ENCODE measurements at places on chromosomes 7 and 10.

DNA sequence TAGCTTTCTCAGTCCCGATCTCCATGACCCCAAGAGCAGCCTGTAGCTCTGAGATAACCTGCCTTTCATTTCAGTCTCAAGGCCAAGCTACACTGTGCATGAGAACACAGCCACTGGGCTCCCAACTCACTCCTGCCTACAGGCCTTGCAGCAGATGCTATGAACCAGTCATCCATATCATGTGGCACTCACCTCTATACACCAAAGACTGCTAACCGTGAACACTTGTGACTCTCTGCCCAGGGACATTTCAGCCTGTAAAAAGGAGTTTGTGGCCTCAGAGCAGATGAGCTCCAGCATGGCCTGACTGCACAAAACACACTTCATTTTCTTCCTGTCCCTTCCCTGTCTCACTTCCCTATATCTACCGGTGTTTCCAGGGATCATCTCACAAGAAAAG lies 56.9 kb upstream of the NPY start:
- DNase-seq = no peak

DNA sequence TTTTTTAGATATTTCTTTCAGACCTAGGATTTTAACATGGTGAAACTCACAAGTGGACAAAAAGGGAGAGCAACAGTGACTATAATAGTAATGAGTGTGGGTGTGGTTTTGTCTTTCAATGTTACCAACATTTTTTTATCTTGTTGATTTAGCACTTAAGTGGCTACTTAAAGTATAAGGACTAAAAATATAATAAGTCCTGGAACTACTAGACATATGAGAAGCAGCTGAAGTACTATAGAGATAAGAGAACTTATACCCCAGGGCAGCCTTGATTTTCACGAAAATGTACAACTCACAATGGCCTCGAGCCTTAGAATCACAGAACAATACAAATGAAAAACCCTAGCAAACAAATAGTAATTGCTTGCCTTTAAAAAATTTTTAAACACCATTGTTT lies 1151.8 kb downstream of the TYW1 start:
- no peak for DNase-seq

DNA sequence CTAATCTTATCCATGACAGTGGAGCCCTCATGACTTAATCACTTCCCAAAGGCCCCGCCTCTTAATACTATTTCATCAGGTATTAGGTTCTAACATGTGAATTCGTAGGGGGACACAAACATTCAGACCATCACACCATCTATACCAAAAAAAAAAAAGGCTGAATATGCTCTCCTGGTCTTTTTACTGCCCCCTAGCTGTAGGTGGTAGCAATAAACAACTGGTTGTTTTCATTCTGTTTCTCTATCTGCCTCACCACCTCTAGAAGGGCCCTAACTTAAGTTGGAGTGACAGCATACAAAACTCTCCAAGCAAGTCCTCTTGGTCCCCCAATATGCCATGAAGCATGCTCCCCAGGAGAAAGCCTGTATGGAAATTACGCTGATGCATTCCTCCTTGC lies 94.1 kb downstream of the GRM8 start:
- peak; percentile 5 for DNase-seq

DNA sequence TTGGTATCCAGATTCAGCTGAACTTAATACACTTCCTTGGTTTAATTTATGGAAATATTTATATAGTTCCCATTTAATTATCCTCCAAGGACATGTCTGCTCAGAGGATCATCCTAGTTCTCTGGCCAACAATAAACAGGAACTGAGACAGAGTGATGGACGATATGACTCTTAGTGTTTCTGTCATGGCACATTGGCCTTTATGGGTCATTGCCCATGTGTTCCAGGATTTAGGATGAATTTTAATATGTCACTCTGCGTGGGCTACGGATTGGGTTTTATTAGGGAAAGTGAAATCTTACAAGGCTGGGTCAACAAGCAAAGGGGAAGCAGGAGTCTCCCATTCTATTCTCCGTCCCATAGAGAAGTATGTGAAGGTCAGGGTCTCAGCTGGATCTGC lies 18.8 kb upstream of the TNPO3 start:
- no peak for DNase-seq

DNA sequence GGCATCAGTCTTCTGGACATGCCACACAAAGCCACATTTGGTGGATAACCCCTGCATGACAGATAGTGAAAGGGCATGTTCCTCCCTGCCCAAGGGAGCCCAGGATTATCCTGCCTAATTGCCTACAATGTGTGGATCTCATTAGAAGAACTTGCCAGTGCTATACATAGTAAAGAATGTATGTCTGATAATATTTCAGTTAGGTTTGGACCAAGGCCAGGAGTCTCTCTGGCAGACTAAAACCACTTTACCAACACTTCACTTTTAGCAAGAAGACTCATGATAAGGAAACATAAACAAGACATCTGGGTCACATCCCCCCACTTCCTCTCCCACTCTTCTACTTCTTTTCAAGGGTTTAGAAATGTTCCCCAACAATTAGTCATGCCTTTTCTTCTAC lies 196.7 kb downstream of the MTERF1 start:
- DNase-seq = peak; percentile 92

DNA sequence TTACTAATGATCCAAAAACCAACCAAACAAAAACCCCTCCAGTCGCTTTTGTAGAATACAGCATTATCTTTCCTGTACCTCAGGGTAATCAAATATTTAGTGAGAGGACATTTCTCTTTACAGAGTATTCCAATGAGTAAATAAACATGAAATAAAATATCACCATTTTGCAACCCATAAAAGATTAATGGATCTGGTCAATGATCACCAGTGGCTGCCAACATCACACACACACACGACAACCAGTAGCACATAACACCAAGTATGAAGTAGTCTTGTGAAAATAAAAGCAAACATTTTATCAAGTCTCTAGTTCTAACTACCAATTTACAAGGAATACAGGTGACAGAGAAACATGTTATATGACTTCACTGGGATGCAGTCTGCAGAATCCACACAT lies 188.6 kb upstream of the IMMP2L start:
- DNase-seq = no peak

DNA sequence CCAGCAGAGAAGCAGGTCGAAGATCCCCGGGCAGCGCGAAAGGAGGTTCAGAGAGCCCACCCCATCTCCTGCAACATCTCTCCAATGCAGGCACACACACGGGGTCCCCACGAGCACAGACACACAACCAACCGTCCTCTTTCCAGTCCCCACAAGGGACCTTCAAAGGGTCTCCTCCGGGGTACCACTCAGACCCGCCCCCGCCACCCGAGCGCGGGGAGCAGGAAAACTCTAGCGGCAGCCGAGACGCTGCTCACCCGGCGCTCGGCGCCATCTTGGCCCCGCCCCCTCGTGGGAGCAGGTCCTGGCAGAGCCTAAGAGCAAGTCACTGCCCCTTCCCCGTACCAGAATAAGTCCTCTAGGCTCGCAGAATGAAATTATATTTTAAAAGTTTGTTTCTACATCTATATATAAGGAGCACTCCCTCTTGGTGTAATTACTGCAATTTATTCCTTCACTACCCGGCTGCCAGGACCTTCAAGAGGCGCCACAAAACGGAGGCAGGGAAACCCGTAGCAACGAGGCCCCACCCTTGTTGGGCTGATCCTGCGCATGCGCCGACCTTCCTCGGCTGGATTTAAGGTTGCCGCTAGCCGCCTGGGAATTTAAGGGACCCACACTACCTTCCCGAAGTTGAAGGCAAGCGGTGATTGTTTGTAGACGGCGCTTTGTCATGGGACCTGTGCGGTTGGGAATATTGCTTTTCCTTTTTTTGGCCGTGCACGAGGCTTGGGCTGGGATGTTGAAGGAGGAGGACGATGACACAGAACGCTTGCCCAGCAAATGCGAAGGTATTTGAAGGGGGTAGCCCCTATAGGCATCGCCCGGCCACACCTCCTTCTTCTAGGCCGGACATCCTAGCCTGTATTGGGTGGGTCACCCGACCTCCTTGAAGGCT lies at the start of the genes CNPY4 and TAF6:
Gene CNPY4 (plus strand): TSS at position 563 of the 898 bp plus-strand sequence. CDS start 111 bp downstream, at position 674.
Gene TAF6 (minus strand): TSS at position 287 of the 898 bp plus-strand sequence. CDS start 5,149 bp downstream, outside the sequence.
- peak; percentile 97 for DNase-seq

GRCh38 chr7:30750683-30751650 lies 968 bp upstream of the INMT start:
- no peak for DNase-seq

- no peak for DNase-seq
These were observed 37.6 kb downstream of the MCU start for GRCh38 chr10:72729528-72729927.

DNA sequence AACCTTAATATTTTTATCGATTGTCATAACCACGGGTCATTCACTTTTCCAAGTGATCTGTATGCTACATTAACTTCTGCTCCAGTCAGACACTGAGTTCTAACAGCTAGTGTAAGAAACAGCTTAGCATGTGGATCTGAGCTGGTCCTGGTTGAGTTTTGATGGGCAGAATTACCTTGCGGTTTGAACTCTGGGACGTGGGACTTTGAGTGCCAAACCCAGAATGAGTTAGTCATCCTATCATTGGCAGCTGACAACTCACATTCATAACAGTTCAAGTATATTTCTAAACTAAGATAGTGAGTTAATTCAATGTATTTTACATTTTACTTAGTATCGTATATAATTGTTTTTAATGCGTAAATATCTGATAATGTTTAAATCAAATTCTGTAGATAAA lies 43.2 kb downstream of the C7orf33 start:
- no peak for DNase-seq

GRCh38 chr10:74962517-74962916 lies 136.1 kb downstream of the KAT6B start:
- DNase-seq = no peak

GRCh38 chr7:151340794-151341356 lies 737 bp upstream of the NUB1 start:
- DNase-seq = no peak

DNA sequence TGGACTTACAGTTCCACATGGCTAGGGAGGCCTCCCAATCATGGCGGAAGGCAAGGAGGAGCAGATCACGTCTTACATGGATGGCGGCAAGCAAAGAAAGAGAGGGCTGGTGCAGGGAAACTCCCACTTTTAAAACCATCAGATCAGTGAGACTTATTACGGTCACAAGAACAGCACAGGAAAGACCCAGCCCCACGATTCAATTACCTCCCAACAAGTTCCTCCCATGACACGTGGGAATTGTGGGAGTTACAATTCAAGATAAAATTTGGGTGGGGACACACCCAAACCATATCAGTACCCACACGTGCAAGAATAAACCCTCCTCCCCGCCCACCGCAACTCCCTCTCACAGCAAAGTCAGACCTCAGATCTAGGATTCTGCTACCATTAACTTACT lies 4.5 kb upstream of the AIFM2 start:
- peak; percentile 95 for DNase-seq

- no peak for DNase-seq
These were observed 130.2 kb downstream of the OAT start for GRCh38 chr10:124288486-124288885.

DNA sequence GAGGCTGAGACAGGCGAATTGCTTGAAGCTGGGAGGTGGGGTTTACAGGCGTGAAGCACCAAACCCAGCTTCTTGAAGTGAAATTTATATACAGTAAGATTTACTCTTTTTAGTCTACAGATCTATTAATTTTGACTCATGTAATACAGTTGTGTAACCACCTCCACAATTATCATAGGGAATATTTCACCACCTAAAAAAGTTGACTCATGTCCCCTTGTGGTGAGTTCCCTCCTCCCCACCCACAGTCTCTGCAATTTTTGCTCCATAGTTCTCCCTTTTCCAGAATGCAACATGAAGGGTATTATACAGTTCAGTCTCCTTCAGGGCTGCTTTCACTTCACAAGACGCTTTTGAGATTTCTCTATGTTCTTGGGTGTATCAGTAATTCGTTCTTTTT lies 156.8 kb downstream of the FAM107B start:
- no peak for DNase-seq

DNA sequence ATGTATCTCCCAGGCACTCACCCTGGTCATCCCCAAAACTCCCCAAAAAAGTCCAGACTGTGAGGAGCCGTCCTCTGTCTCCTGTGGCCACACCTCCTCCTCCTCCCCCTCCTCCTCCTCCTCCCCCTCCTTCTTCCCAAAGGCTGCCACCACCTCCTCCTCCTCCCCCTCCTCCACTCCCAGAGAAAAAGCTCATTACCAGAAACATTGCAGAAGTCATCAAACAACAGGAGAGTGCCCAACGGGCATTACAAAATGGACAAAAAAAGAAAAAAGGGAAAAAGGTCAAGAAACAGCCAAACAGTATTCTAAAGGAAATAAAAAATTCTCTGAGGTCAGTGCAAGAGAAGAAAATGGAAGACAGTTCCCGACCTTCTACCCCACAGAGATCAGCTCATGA lies 7.1 kb downstream of the LMOD2 start:
- no peak for DNase-seq

GRCh38 chr10:126940670-126941310 lies 35.6 kb downstream of the DOCK1 start:
- no peak for DNase-seq

DNA sequence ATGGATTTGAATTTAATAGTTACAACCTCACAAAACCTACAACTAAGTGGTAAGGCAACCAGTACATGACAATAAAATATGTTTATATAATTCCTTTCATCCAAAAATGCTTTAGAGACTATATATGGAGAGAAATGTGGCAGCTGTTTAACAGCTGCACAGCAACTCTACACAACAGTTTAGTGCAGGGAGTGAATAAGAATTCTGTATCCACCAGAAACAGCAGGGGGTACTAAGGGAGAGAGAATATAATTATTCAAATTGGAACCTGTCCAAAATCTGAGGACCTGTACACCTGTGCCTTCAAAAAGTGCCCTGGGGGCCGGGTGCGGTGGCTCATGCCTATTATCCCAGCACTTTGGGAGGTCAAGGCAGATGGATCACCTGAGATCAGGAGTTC lies 49.6 kb downstream of the POLL start:
- no peak for DNase-seq

GRCh38 chr10:93576888-93577287 lies 10.4 kb downstream of the FFAR4 start:
- no peak for DNase-seq

DNA sequence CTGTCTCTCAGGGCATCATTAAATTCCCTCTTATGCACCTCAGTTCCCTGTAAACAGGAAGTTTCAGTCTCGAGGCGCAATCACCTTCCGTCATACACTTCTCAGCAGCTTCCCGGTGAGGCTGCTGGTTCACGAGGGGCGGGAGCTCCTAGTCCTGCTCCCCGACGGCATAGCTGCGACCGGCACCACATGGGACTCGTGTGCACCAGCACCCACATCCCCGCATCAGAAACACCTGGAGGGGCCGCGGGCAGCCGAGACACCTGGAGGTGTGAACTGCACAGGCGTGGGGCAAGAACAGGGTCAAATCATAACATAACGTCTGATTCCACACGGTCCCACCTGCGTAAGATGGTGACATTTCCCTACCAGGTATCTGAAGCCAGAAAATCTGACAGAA lies 52.7 kb downstream of the DIP2C start:
- no peak for DNase-seq

DNA sequence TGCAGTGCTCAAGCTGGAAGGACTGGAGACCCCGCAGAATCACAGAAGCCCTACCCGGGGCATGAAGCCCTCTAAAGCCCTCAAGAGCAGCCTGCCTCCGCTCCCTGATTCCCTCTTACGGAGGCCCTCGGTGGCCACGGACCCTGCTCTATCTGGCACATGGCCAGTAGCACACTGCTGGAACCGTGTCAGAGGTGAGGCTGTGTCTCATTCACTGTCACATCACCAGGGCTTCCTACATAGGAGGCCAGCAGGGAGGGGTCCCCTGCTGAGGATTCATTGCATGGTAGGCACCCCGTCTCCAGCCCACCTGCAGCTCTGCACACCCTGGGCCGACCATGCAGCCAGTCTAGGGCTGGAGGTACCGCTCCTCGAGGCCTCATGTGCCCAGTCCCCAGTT lies 259.2 kb downstream of the TNS3 start:
- DNase-seq = no peak
